ENCODE measurements at places on chromosomes 7 and 10. TPM values are rescaled to one million over a fixed set of nuclear protein-coding genes. Genes with fewer than 3 reads are reported as not detected.

- peak overlapping the region; percentile 94 for H3K27ac ChIP-seq
- DNase-seq: no peak
- H3K36me3 ChIP-seq: peaks cover 1% of the 10 kb centered on the region
- peaks cover 80% of the 10 kb centered on the region for H3K4me1 ChIP-seq
- H3K4me3 ChIP-seq: peak overlapping the region; percentile 52
Observed at GRCh38 chr10:17650416-17650815, 6.5 kb downstream of the STAM start.

GRCh38 chr10:3568392-3568791 lies 216.6 kb downstream of the KLF6 start:
- H3K4me3 ChIP-seq: no peak overlapping the region
- no peaks in the 10 kb centered on the region for H3K36me3 ChIP-seq
- H3K27me3 ChIP-seq: no peaks in the 10 kb centered on the region
- no peak for DNase-seq
- peaks cover 23% of the 10 kb centered on the region for H3K4me1 ChIP-seq

DNA sequence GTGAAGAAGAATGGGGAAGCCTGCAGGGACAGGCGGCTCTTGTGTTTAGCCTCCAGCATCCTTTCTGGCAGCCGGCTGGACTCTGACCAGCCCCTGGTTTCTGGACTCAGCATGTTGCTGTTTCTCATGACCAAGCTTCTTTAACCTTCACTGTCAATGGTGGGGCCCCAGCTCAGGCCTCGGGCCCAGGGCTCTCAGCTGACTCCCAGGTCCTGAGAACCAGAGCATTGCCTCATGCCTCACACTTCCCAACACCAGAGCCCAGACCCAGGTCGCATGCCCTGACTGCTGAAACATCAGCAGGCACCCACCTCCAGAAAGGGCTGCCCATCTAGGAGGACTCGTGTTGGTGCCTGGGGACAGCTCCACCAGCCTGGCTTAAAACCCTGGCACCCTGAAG lies 34.8 kb upstream of the FGFR2 start:
- peaks cover 8% of the 10 kb centered on the region for H3K27me3 ChIP-seq
- H3K4me1 ChIP-seq: no peaks in the 10 kb centered on the region
- no peak for DNase-seq
- no peak overlapping the region for H3K4me3 ChIP-seq
- H3K36me3 ChIP-seq: peaks cover 5% of the 10 kb centered on the region

DNA sequence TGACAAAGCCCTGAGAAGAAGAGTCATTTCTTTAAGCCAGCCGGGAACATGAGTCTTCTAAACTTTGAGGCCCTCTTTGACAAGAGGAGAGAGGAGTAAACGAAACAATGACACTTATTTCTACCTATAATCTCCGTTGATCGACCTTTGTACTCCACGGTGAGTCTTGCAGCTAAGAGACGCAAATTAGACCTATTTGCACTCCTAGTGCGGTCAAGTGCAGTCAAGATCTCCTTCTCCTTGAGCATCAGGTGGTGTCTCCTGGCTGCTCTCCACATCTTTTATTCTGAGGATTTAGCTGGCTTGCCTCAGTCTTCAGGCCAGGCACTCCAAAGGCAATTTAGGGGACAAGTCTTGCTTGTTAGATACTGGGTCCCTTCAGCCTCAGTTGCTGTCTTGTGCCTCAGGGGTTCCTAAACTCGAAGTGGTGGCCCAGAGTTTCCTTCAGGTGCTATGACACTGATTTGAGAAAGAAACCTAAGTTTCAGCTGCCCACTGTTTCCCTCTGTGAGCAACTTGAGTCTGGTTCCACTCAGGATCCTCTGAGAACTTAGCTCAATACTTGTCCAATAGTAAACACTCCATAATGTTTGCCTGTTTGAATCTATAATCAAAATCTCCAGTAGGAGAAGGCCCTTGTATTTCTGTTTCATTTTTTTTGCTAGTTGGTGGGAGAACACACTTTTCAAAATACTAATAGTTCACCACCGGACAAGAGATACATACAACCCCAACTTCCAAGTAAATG lies 312.9 kb downstream of the RNLS start:
- H3K36me3 ChIP-seq: no peaks in the 10 kb centered on the region
- no peak for DNase-seq
- peaks cover 36% of the 10 kb centered on the region for H3K4me1 ChIP-seq
- H3K27me3 ChIP-seq: no peaks in the 10 kb centered on the region
- no peak overlapping the region for H3K4me3 ChIP-seq

GRCh38 chr7:10225275-10225674 lies 748.4 kb upstream of the PHF14 start:
- H3K4me1 ChIP-seq: peaks cover 45% of the 10 kb centered on the region
- H3K4me3 ChIP-seq: no peak overlapping the region
- H3K36me3 ChIP-seq: peaks cover 2% of the 10 kb centered on the region
- no peak for DNase-seq

GRCh38 chr10:12091421-12091820 lies 22.7 kb downstream of the DHTKD1 start:
- H3K4me1 ChIP-seq: no peaks in the 10 kb centered on the region
- no peak overlapping the region for H3K4me3 ChIP-seq
- DNase-seq: no peak
- H3K27me3 ChIP-seq: no peaks in the 10 kb centered on the region
- no peak overlapping the region for H3K27ac ChIP-seq
- H3K36me3 ChIP-seq: peaks cover 18% of the 10 kb centered on the region

- H3K27ac ChIP-seq: no peak overlapping the region
- H3K36me3 ChIP-seq: no peaks in the 10 kb centered on the region
- no peak overlapping the region for H3K4me3 ChIP-seq
- DNase-seq: peak; percentile 78
- H3K4me1 ChIP-seq: no peaks in the 10 kb centered on the region
- no peaks in the 10 kb centered on the region for H3K27me3 ChIP-seq
Observed at GRCh38 chr10:132138133-132138532, 48.6 kb upstream of the DPYSL4 start.

GRCh38 chr7:158971214-158971613 lies 114.9 kb downstream of the DYNC2I1 start:
- DNase-seq: no peak
- H3K4me3 ChIP-seq: no peak overlapping the region

DNA sequence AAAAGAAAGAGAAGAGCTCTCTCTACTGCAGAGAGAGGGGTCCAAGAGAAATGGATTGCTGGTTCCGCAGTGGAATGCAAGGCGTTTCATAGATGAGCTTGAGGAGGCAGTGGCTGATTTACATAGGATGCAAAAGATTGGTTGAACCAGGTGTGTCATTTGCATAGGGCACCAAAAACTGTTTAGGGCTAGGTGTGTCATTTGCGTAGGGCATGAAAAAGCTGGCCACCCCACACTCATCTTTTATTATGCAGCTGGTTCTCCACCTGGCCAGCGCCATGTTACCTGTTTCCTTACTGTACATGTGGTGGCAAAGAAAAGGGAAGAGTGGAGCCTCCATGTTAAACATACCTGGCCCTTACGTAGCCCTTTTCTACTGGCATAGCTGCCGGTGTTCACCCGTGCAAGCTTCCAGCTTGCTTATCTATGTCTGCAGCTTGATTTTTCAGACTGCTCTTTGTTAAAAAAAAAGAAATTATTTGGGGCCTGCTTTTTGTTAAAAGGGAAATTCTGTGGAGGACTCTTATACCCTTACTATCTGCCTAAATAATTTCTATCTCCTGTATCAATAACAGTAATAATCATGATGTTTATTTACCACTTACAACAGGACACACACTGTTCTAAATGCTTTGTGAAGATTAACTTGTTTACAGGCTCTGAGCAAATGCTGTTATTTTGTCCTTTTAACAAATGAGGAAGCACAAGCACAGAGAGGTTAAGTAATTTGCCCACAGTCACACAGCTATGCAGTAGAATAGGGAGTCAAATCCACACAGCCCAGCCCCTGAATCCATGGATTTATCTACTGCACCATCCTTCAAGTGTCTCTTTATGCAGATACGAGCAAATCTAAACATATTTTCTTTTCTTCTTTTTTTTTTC lies 33.3 kb downstream of the CASP7 start:
- peaks cover 28% of the 10 kb centered on the region for H3K4me1 ChIP-seq
- no peak for DNase-seq
- no peak overlapping the region for H3K27ac ChIP-seq
- H3K27me3 ChIP-seq: no peaks in the 10 kb centered on the region
- no peak overlapping the region for H3K4me3 ChIP-seq
- H3K36me3 ChIP-seq: peaks cover 3% of the 10 kb centered on the region

GRCh38 chr7:39069031-39069430 lies 91.3 kb downstream of the POU6F2 start:
- DNase-seq: no peak
- H3K27ac ChIP-seq: no peak overlapping the region
- H3K4me3 ChIP-seq: no peak overlapping the region
- H3K36me3 ChIP-seq: no peaks in the 10 kb centered on the region
- peaks cover 4% of the 10 kb centered on the region for H3K4me1 ChIP-seq

GRCh38 chr10:29897999-29898716 lies 161.2 kb downstream of the JCAD start:
- no peaks in the 10 kb centered on the region for H3K36me3 ChIP-seq
- H3K4me3 ChIP-seq: no peak overlapping the region
- H3K27ac ChIP-seq: no peak overlapping the region
- no peaks in the 10 kb centered on the region for H3K27me3 ChIP-seq

- no peak overlapping the region for H3K4me3 ChIP-seq
- peaks cover 7% of the 10 kb centered on the region for H3K27me3 ChIP-seq
- H3K4me1 ChIP-seq: peaks cover 18% of the 10 kb centered on the region
- no peak overlapping the region for H3K27ac ChIP-seq
Observed at GRCh38 chr10:30494558-30494957, 60.6 kb downstream of the MAP3K8 start.

- no peak overlapping the region for H3K27ac ChIP-seq
- no peak for DNase-seq
- peaks cover 24% of the 10 kb centered on the region for H3K4me1 ChIP-seq
Observed at GRCh38 chr10:50392966-50393718, 141.8 kb upstream of the ASAH2 start.

- peak overlapping the region; percentile 27 for H3K27ac ChIP-seq
- no peak overlapping the region for H3K4me3 ChIP-seq
- DNase-seq: no peak
- peaks cover 2% of the 10 kb centered on the region for H3K36me3 ChIP-seq
Observed at GRCh38 chr10:86674912-86675311, 6.6 kb downstream of the LDB3 start.

DNA sequence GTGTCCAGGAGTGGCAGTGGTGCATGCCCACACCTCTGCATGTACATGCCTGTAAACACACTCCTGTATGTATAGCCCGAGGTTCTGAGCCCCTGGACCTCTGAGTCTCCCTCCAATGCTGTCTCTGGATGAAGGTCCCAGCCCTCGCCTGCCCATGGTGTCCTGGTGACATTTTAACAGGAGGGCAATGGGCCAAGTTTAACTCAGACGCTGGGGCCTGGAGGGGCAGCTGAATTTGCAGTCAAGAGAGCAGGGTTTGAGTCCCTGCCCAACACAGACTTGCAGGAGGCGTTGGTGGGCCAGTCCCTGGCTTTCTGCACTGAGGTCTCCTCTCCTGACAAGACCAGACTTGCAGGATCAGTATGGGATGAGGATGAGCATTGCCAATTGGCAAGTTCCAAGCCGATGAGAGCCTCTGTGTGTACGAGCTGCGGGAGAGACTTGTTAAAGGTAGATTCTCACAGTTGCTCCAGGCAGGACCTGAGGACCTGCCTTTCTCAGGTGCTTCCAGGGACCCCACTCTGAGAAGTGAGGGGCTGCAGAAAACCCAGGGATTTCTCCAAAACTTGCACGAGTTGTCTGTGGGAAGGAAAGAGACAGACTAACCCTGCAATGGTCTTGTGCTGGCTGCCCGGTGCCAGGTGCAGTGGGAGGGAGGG lies 141.9 kb downstream of the ELFN1 start:
- H3K27me3 ChIP-seq: no peaks in the 10 kb centered on the region
- no peak overlapping the region for H3K4me3 ChIP-seq
- DNase-seq: peak; percentile 56
- no peaks in the 10 kb centered on the region for H3K36me3 ChIP-seq

GRCh38 chr10:128895473-128895872 lies 571.6 kb upstream of the MGMT start:
- H3K4me3 ChIP-seq: no peak overlapping the region
- H3K27me3 ChIP-seq: no peaks in the 10 kb centered on the region
- H3K27ac ChIP-seq: no peak overlapping the region
- H3K36me3 ChIP-seq: no peaks in the 10 kb centered on the region
- DNase-seq: no peak

DNA sequence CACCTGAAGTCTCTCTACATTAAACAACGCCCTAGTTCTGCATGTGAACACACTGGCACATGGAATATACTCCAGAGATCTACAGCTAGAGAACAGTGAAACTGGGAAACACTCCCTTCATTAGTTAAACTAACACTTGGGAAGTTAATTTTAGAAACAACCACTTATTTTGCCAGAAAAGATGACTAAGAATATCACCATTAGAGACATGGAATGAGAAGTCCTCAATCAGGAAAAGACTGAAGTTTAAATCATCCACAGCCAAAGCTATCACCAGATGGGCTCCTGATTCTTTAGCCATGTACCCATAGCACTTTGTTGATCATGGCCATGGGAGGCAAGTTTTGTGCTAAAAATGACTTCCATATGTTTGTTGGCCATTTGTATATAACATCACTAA lies 719.5 kb downstream of the KCNMA1 start:
- peaks cover 17% of the 10 kb centered on the region for H3K4me1 ChIP-seq
- H3K27ac ChIP-seq: no peak overlapping the region
- no peak overlapping the region for H3K4me3 ChIP-seq
- no peaks in the 10 kb centered on the region for H3K27me3 ChIP-seq
- H3K36me3 ChIP-seq: peaks cover 4% of the 10 kb centered on the region

DNA sequence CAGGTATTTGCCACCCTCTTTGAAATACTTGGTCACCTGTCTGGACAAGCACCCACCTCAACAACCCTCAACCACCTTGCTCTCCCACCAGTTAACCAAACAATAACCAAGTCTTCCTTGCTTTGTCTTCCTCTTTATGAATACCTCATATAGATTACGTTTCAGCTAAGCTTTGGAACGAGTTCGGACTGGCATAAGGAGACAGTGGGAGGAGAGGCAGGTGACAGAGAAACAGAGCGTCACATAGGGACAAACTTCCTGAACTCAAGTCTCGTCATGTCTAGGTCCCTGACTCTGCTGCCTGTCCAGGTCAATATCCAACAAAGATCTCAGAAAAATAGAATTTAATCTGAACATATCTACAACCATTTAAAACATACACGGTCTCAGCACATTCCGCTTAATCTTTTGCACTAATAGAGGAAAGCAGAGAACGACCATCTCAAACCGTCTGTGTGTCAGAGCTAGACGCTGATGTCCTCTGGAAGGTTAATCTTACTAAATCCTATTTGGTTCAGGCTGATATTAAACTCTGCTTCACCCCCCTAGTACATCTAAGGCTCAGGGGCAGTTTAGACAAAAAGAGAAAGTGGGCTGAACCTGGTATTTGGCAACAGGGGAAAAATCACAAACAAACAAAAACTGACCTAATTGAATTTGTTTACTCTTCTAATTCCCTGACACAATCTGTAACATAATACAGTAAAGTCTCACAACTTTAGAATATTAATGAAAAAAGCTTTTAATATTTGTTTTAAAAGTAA lies 26.4 kb upstream of the SVOPL start:
- H3K4me3 ChIP-seq: no peak overlapping the region
- no peaks in the 10 kb centered on the region for H3K36me3 ChIP-seq
- no peak for DNase-seq
- H3K27ac ChIP-seq: no peak overlapping the region
- no peaks in the 10 kb centered on the region for H3K27me3 ChIP-seq

GRCh38 chr10:124586142-124586541 lies 124.5 kb downstream of the LHPP start:
- H3K27ac ChIP-seq: no peak overlapping the region
- H3K4me1 ChIP-seq: peaks cover 19% of the 10 kb centered on the region
- H3K27me3 ChIP-seq: no peaks in the 10 kb centered on the region
- no peak overlapping the region for H3K4me3 ChIP-seq
- peak; percentile 47 for DNase-seq

Gene IL6
- 0.45 TPM for total RNA-seq

Gene SKIDA1
- 2.0 TPM for total RNA-seq

Gene MNX1
- total RNA-seq: not detected

Gene MYO1G
- total RNA-seq: 0.05 TPM

Gene AKR1C1
- 1.7 TPM for total RNA-seq

Gene HOXA10
- total RNA-seq: 0.12 TPM

Gene ALOX5
- not detected for total RNA-seq

Gene MYL10
- 5.1 TPM for total RNA-seq

Gene GPER1
- 5.7 TPM for total RNA-seq

Gene MBL2
- not detected for total RNA-seq

Measured in chondrocyte (in vitro differentiated cells).